ENCODE measurements at places on chromosomes 5 and 9.

GRCh38 chr9:96762568-96762967 lies 15.3 kb downstream of the ZNF510 start:
- DNase-seq: no peak

- no peak for DNase-seq
Observed at GRCh38 chr5:67268231-67269021, 71.8 kb upstream of the CD180 start.

GRCh38 chr9:33908114-33908513 lies 91.2 kb downstream of the UBE2R2 start:
- DNase-seq: no peak

- no peak for DNase-seq
Observed at GRCh38 chr9:98104445-98104881, 14.6 kb downstream of the TRIM14 start.

GRCh38 chr5:164636456-164636855 lies 1131.0 kb downstream of the MAT2B start:
- no peak for DNase-seq

GRCh38 chr5:116395631-116396203 lies 178.9 kb downstream of the SEMA6A start:
- DNase-seq: no peak

DNA sequence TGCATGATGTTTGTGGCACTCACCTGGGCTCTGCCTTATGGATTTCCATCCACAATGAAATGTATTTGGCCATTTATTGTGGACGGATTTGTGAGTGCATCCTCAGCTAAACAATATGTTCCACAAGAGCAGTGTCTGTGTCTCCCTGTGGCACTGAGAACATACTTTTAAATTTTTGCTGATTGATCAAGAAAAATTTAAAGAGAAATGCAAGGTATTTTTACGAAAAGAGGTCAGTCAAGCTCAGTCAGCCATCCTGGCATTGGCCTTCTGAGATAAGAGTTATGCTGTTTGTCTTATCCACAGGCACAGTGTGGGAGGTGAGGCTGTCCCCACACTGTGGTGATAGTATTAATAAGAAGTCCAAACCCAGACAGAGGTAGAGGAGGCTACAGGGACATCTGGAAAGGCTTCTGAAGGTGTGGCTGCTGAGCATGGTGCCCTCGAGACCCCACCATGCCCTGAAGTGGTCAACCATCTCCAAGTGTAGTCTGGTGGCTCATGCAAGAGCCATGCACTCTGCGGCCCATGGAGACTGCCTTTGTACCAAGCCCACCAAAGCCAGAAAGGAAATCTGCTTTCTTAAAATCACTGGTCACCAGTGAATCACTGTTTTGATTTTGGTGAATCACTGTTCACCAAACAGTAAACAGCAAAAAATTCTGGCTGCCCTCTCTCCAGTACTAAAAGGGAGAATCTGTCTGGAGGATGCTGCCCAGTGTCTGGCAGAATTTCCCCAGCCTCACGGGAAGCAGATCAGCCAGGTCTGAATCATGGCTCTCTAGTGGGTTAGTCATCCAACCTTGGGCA lies 28.8 kb downstream of the SPOCK1 start:
- no peak for DNase-seq

DNA sequence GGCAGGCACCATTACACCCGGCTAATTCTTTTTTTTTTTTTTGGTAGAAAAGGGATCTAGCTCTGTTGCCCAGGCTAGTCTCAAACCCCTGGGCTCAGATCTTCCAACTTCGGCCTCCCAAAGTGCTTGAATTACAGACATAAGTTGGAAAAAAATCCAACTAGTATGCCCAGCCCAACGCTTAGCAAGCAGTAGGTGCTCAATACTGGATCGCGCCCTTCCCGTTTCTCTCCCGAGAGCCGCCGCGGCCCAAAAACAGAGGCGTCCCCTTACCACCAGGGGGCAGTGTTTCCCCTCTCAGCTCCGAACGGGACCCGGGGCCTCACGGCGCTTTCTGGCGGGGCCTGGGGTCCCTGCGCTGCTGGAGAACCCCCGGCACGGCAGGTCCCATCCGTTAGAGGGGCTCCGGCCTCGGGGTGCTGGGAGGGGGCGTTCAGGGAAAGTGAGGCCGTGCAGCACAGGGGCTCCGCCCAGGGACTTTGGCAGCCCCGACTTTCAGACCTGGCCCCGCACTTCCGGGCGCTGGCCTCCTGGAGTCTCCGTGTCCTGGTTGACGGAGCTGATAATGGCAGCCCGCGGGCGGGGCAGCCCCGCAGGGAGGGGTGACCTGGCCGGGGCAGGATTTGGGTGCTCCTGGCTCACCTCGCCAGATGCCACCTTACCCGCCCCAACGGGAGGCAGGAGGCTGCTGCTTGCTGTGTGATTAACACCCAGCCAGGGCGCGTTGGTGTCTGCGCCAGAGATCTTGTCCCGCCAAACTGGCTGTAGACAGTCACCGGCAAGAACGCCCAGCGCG lies 15.2 kb downstream of the PTGES start:
- DNase-seq: peak; percentile 83

GRCh38 chr5:160229190-160229742 lies at the start of gene FABP6:
Gene FABP6, plus strand, starts transcription at chr5:160229506. Its CDS starts 52 bp downstream, at chr5:160229558.
- DNase-seq: no peak

DNA sequence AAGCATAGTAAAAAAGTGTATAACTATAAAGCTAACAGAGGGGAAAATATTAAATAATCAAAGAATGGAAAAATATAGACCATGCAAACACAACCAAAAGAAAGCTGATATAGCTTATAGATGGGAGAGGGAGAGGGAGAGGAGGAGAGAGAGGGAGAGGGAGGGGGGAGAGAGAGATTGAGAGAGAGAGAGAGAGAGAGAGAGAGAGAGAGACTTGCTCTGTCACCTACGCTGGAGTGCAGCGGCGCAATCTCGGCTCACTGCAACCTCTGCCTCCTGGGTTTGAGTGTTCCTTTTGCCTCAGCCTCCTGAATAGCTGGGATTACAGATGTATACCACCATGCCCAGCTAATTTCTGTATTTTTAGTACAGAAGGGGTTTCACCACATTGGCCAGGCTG lies 110.6 kb downstream of the RAPGEF6 start:
- no peak for DNase-seq

- DNase-seq: no peak
Observed at GRCh38 chr5:151602806-151603205, 11.7 kb upstream of the FAT2 start.

DNA sequence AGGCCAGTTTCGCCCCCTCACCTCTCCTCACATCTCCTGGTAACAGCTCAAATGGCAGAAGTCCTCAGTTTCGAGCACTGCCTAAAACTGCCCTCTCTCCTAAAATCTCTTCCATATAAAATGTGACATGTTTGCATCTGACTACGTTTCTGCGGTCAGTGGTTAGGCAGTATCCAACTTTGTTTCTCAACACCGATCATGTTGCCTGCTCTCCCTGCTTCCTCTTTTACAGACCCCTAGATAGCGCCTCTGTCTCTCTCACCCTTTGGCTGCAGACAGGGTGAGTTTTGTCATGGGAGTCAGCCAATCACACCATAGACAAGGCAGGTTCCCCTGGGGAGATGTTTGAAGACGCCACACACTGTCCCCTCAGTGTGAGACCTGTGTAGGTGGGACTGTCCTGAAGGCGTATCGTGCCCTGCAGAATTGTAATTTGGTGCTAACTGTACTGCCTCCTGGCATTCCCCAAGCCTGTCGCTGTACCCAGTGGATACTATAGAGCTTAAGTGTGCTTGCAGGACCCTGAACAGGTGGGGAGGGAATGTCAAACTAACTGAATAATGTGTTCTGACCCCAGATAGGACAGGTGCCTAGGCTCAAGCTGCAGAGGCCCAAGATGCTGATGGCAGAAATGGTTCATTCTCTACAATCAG lies 1.1 kb downstream of the HEXB start:
- DNase-seq: no peak

GRCh38 chr5:115433918-115434317 lies 110.7 kb downstream of the FEM1C start:
- DNase-seq: no peak

- DNase-seq: no peak
Observed at GRCh38 chr9:117809751-117810150, 105.5 kb downstream of the TLR4 start.

- no peak for DNase-seq
Observed at GRCh38 chr5:8538821-8539220, 669.9 kb downstream of the MTRR start.

- DNase-seq: no peak
Observed at GRCh38 chr5:141245250-141245717, at the start of gene PCDHB15. Gene PCDHB15, plus strand, starts transcription at chr5:141245395. Its CDS starts 184 bp downstream, at chr5:141245579.

- no peak for DNase-seq
Observed at GRCh38 chr5:160494451-160494850, 72.8 kb downstream of the PTTG1 start.

- DNase-seq: no peak
Observed at GRCh38 chr5:169655353-169655752, 18.3 kb downstream of the DOCK2 start.

DNA sequence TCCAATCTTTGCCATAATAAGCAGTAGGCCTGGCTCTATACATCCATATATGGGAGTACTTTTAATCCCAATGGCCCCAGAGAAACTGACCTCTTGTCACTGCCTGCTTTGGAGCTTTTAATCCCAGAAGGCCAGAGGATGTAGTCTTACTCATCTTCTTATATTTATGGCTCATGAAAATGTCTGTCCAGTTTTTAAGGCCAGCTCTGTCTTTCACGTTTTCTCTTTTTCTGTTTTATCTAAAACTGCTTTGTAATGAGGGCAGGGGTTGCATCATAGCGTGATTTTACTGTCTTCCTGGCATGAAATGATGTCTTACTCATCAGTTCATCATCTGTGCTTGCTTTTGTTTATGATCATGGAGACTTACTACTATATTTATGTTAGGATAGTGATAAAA lies 1094.9 kb downstream of the MAT2B start:
- DNase-seq: no peak

Data from T-helper 17 cell (primary cell).